ENCODE measurements at places on chromosomes 16 and 17.
A peak's percentile ranks its signal among the peaks of the same experiment; 100 is the strongest.

- DNase-seq, result no peak
Observed at GRCh38 chr16:27381236-27381635, 20.7 kb upstream of the IL21R start.

DNA sequence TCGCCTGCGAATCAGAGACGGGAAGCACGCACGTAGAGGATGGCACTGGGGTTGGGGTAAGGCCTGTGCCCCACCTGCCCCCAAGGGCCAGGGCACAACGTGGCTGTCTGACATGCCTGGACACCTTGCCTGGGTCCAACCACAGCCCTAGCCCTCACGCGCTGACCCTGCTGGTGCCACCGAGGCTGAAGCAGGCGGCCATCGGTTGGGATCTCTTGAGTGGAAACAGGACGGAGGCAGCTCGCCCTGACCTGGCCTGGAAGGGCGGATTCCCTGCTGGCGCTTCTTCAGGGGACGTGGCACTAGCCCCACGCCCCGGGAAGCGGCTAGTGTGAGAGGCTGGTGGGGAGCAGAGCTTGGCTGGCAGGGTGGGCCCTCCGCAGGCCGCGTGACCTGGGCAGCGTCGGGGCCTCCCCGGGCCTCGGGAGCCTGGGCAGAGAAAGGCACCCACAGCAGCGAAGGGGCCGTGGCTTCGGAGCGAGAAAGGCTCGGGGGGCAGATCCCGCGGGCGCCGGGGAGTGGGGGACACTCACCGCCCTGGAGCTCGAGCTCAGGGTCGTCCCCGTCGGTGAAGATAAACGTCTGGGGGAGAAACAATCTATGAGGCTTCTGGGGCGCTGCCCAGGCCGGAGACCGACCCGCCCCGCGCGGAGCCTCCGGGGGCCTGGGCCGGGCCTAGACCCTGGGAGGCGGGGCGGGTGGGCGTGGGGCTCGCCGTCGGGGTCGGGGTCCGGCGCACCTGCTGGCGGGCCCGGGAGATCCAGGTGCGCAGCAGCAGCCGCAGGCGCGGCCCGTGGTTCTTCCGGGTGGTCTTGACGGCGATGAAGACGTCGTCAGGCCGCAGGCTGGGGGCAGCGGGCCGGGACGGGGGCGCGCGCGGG, 610 bp downstream of the RFNG start:
- no peak for DNase-seq

DNA sequence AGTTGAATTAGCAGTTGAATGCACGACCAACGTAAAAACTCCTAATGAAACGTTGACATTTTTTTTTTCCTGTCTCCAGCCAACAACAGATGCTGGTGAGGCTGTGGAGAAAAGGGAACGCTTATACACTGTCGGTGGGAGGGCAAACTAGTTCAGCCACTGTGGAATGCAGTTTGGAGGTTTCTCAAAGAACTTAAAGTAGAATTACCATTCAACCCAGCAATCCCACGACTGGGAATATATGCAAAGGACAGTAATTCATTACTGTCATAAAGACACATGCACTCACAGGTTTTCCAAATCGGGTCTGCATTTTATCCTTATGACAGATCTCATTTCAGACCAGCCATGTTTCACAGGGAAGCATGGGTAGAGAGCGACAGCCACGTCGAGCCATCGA, 3.5 kb upstream of the WFDC1 start:
- no peak for DNase-seq

DNA sequence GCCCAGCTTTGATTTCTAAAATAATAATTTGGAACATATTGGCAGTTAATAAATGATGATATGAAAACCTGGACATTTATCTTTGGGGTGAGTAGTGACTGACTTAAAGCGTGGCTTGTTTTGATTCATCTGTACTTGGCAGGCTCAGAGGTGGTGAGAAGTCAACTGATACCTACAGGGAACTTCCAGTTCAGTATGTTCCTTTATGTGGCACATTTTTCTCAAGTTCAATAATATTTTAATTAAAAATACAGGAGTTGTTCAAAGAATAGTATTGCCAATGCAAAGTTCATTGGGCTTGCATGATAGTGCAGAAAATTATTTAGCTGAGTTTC, 34.3 kb downstream of the SLC47A1 start:
- no peak for DNase-seq

DNA sequence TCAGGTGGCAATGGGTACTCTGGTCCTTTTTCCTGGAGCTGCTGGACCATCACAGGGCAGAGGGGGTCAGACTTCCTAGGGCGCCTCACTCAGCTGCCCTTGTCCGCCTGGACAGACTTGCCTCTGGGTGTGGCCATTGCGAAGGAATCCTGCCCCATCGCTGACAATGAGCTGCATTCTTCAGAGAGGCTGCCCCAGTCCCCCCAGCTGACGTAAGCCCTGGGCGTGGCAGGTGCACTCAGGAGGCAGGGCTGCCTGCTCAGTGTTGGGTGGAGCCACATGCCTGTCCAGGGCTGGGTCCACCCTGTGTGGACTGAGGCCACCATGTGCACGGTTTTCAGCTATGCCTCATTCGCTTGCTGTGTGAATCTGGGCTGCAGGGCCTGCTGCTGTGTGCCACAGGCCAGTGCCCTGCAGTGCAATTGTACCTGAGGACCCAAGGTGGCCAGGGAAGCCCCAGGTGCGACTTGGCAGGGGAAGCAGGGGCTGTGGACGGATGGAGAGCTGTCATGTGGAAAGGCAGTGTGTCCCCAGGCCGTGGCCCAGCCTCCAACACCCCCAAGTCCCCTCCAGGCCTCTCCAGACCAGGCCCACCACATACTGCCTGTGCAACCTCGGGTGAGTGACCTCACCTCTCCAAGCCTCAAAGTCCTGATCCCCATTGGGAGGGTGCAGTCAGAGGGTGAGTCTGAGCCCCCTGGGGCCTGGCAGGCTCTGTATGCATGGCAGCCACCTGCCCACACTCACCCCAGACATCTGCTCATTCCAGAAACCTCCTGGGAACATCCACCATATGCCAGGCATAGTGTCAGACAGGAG, 14.0 kb upstream of the MPRIP start:
- peak; percentile 66 for DNase-seq

DNA sequence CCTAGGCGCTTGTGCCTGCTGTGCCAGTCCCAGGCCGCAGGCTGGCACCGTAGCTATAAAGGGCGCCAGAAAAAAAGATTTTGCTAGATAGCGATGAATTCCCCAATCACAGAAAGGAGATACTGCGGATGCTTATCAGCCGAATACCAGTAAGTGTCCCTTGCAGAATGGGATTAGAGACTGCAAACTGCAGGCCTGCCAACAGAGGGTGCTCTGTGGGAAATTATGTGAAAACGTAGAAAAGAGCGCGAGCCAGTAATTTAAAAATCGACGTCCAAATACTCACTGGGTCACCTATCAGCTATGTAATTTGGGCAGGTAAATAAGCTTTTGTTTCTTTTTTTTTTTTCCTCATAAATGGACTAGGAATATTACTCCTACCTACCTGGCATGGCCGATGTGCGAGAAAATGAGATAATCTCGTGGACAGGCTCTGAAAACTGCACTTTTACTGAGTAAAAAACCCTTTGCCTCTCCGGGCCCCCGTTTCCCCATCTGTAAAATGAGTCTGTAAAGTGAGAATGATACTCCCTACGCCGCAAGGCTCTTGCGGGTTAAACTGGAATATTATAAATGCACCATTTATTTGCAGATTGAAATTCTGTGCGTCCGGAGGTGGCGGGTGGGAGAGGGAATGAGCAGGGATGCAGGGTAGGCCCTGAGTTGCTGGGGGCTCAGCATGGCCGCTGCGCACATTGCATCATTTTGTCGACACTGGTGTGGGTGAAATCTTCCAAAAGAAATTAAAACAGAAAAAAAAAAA, 1.2 kb upstream of the COG1 start:
- peak; percentile 72 for DNase-seq

- no peak for DNase-seq
Observed at GRCh38 chr16:9429646-9430330, 338.3 kb downstream of the HAPSTR1 start.

GRCh38 chr17:14910916-14911315, 354.2 kb downstream of the PMP22 start:
- DNase-seq, result no peak

- DNase-seq, result no peak
Observed at GRCh38 chr17:29158488-29159275, 21.5 kb downstream of the MYO18A start.

DNA sequence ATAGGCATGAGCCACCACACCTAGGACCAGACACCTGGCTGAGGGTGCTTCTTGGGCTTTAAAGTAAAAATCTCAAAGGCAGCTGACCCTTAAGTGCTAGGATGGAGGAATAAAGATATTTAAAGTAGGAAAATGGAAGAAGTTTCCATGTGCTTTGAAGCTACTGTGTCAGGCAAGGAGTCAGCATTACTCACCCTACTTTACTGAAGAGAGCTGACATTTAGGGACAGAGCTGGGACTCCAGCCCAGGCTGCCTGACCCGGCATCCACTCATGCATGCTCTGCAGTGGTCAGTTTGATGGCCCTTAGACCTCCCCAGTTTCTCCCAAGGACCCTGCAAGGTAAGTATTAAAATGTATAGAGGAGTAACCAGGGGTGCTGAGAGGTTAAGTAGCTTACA, 124.7 kb upstream of the PLCG2 start:
- DNase-seq, result peak; percentile 32

DNA sequence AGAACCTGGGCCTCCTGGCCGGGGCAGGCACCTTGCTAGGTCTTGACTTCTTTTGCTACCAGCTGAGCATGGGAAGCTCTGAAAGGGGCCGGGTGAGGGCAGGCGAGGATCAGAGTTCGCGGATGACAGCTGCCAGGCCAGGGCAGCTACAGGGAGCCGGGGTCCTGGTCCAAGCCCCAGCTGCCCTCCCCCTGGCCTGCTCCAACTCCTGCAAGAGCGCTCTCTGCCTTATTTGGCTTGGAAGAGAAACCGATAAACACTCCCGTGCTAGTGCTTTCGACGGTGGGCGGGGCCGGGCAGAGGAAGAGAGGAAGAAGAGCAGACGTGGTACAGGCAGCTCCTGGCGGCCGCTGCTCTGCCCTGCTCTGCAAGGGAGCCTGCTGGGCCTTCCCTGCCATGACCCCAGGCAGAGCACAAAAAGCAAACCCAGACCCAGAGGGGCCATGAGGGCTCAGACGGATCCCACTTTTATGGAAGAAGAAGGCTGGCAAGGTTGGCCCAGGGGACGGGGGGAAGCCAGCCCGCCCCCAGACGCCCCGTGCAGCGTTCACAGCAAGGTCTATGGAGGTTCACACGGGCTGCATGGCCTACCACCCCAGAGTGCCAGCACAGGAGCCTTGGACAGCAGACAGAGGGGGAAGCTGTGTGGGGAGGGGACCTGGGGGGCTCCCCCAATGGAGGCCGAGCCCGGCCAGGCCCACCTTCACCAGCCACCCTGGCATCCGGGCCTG, 25.6 kb downstream of the PIEZO1 start:
- DNase-seq, result peak; percentile 30

GRCh38 chr16:10870137-10870776, 6.7 kb upstream of the CIITA start:
- DNase-seq, result no peak

- no peak for DNase-seq
Observed at GRCh38 chr17:82226809-82227628, 1.8 kb upstream of the SLC16A3 start.

DNA sequence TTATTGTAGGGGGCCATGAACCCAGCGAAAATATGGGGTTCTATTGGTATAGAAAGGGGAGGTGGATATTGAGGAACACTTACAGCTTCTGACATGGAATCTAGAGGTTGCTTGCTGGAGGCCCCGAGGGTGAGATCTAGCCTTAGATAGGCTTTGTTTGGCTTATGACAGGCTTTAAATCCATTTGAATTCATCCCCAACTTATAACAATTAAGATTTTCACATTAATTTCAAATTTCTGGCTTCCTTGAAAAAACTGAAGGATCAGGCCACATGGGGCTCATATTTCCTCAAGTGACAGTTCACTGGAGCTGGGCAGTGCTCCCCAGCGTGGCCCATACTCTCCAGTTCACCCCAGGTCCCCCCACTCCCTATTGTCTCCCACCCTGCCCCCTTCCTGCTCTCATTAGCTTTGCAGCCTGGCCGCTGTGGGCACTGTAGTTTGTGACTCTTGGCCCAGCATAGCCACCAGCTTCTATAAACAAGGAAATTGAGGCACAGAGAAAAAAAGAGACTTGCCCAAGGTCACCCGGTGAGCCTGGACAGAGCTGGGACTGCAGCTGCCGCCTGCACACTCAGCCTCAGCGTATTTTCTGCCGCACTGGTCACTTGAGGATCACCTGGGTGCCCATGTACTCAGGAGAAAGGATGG, 19.8 kb upstream of the ADGRG1 start:
- DNase-seq, result no peak

- DNase-seq, result peak; percentile 51
Observed at GRCh38 chr16:66842765-66843164, 1.4 kb upstream of the CA7 start.

- peak; percentile 19 for DNase-seq
Observed at GRCh38 chr16:81035975-81036750, 521 bp downstream of the ATMIN start.

GRCh38 chr16:54647725-54648221, 282.9 kb upstream of the IRX5 start:
- DNase-seq, result peak; percentile 72

GRCh38 chr16:668519-669171, 713 bp downstream of the RHOT2 start:
- no peak for DNase-seq

DNA sequence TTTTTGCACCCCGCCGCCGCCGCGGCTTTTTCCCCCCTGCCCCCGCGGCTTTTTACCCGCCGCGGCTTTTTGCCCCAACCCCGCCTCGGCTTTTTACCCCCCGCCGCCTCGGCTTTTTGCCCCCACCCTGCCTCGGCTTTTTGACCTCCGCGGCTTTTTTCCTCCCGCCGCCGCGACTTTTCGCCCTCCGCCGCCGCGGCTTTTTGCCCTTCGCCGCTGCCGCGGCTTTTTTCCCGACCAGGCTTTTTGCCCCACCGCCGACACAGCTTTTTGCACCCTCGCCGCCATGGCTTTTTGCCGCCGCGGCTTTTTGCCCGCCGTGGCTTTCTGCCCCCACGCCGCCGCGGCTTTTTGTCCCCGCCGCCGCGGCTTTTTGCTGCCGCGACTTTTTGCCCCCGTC, 137.0 kb upstream of the TP53TG3D start:
- DNase-seq, result no peak

DNA sequence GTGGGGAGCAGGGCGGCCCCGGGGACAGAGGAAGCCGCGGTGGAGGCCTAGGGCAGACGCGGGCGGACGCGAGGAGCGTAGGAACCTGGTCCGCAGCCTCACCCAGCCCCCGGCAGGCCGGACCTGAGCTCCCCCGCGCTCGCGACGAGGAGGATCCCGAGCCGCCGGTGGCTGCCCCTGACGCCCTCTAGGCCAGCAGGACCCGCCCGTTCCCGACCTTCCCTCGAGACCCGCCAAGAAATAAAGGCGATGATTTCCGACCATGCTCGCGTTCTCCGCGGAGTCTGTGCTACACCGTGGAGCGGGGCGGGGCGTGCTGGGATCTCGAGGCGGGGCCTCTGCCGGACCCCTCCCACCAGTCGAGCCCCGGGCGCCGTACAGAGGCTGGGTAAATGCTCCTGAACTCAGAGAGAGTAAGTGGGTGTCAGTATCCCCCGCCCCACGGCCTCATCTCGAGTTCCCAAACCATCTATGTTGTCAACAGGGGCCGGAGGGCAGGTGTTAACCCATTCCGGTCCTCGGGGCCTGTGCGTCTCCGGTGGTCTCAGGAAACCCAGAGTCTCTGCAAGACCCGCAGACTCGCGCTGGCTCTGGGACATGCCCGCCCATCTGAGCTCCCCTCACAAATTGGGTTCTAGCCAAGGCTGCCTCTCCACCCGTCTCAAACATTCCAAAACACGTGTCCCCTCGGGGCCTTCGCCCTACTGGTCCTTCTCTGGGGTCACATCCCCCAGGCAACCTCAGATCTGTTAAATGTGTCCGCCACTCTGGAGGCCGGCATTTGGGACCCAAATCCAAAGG, 13.7 kb downstream of the SYCE1L start:
- DNase-seq, result no peak

- DNase-seq, result peak; percentile 99
Observed at GRCh38 chr16:89581045-89581695, 5.6 kb downstream of the CPNE7 start.

GRCh38 chr17:59464246-59464645, 101.2 kb upstream of the DHX40 start:
- no peak for DNase-seq
